CD4-positive, alpha-beta T cell treated with Interleukin-17A for 1 hour (primary cell): ENCODE measurements at places on chromosomes 5 and 9.

DNA sequence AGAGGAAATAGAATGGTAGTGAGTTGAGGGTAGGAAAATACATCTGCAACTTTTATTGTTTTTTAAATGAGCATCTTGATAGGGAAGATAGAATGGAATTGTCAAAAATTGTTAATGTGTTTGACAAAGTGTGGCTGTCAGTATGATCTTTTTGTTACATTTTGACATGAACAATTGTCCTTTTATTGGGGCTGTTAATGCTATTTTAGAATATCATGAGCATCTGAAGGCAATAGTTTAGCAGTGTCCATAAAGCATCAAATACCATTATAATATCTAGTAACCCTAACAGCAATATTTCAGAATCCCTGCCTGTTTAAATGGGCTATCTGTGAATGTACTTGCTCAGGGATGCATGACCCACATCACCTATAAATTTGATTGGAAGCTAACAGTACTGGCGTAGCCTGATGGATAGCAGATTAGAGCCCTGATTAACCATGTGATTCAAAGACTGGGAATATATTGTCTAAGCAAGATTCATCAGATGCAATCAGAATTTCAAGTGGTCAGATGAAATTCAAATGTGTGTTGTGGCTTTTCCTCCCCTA lies 37.8 kb downstream of the TLE4 start:
- DNase-seq, result no peak

GRCh38 chr9:13221741-13222140 lies 57.8 kb downstream of the MPDZ start:
- DNase-seq, result no peak

- DNase-seq, result no peak
Observed at GRCh38 chr5:123180178-123180577, 91.1 kb downstream of the PRDM6 start.

GRCh38 chr5:169933616-169934015 lies 46.7 kb downstream of the INSYN2B start:
- DNase-seq, result no peak

DNA sequence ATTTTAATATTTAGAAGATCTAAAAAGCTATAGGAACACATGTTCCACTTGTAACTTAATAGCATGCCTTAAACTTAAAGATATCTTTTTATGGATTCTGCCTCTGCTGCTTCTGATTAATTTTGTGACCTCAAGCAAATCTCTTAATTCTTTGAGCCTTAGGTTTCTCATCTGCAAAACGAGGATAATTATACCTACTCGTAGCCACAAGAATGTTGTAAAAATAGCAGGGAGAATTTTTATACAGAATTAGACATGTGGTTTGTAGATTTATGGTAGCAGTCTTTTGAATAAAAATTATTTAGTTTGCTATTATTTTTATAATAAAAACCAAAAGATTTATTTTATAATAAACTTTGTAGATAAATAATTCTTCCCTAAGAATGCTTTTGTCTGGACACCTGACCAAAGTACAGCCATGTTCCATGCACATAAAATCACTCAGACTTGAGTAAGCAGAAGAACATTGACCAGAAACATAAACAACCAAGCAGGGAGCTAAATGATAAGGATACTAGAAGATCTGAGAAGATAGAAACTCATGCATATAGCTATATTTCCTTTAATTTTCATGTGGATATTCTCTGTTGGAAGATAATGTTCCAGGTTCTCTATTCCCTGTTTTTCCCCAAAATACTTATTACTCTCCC lies 18.5 kb downstream of the C9orf85 start:
- no peak for DNase-seq

- no peak for DNase-seq
Observed at GRCh38 chr9:78921341-78921740, 624.4 kb downstream of the PSAT1 start.

GRCh38 chr5:78518365-78519197 lies 130.0 kb downstream of the LHFPL2 start:
- DNase-seq, result no peak

GRCh38 chr9:129761293-129761900 lies 8.6 kb upstream of the PTGES start:
- no peak for DNase-seq

GRCh38 chr5:14965815-14966214 lies 94.2 kb upstream of the ANKH start:
- DNase-seq, result no peak

DNA sequence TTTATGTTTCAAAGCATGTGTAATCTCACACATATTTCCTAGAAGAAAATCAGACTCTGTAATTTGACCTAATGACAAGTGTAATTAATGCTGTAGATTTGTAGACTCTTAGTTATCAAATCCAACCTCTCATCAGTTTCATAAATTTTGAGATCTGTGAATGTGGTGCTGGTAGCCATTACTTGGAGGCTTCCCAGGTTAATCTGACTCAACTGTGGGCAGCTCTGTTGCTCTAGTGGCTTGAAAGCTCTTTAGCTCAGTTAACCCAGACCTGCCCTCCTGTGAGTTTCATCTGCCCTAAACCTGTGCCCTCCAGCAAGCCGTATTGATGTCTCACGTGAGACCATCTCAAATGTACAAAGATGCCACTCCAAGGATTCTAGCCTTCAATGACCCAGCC lies 323.4 kb downstream of the FBXL7 start:
- DNase-seq, result no peak

DNA sequence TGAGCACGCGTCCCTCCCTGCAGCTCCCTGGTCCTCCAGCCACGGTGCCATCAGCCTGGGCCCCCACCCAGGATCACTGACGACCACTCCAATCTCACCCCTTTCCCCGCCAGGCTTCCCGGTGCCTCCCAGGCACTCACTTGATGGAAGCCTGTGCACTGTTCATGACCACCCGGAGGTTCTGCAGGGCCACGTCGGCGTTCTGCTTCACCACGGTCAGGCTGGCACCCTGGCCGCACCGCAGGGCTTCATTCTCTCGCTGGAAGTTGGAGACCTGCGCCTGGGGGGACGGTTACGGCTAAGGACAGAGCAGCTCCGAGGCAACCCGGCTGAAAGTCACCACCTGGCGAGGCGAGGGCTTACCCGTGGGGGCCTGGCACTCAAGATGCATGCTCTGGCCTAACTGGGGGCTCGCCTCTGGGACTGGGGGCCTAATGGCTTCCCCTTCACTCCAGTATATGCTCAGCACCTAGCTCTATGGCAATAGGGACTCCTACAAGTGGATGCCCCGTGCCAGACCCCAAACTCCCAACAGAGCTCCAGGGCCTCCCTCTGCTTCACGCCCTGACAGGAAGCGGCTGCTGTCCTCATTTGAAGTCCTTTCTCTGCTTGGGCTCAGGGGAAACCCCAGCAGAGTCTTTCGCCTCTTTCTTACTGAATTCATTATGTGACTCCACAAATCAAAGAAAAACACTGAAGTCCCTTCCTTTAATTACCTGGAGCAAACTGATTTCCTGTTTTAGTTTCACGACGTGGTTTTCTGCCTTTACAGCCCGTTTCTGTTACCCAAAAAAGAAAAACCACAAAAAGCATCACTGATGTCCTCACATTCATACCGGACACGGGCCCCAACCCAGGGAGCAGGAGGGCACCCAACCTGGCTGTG lies 4.2 kb upstream of the SNAPC4 start:
- peak; percentile 67 for DNase-seq

DNA sequence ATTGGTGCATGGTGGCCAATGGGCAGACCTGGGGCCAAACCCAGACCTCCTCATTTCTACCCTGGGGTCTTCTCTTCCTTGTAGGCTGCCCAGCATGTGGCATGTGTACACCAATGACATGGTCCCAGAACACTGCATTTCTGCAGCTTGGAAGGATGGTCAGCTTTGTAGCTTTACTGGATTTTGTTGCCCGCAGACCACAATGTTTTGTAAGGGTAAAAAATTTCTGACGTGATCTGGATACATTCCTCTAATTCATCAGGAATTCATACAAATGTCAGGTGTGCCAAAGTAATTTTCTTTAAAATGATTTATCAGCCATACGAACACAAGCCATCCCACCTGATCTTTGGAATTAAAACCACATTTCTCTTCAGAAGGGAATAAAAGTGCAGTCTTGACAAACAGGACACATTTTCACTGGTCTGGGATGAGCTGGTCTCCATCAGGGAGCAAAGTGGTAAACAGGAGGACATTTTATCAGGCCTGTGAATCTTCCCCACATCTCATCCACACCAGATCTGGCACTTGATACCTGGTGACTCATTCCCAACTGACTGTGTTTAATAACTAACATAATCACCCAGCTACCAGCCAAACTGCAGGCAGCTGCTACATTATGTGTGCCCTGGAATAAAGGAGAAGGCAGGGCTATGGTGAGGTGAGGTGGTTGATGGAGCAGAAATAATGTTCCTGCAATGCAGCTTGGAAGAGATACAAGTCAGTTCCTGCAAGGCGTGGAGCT lies 103.9 kb downstream of the SPOCK1 start:
- DNase-seq, result no peak

DNA sequence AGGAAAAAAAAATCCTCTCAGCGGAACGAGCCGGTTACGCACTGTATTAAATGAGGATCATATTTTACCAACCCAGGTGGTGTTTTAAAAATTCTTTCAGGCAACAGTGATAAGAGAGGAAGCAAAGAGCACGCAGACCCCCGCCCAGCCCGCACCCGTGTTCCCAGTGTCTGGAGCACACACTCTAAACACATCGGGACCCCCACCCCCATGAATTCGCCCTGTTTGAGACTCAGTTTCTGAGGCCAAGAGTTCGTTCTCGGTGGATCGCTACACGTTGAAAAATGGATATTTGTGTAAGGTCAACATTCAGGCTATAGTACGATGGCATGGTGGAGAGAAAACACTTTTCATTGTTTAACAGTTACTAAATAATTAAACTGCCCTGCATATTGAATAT lies 196.3 kb downstream of the MEF2C start:
- DNase-seq, result no peak

- no peak for DNase-seq
Observed at GRCh38 chr5:168434746-168435321, 51.4 kb upstream of the RARS1 start.

- no peak for DNase-seq
Observed at GRCh38 chr9:121499177-121499426, 542 bp downstream of the GGTA1 start.

GRCh38 chr9:7894231-7894630 lies 94.7 kb upstream of the DMAC1 start:
- DNase-seq, result no peak

- DNase-seq, result peak; percentile 57
Observed at GRCh38 chr9:131394464-131395156, 724 bp downstream of the PRRC2B start.

DNA sequence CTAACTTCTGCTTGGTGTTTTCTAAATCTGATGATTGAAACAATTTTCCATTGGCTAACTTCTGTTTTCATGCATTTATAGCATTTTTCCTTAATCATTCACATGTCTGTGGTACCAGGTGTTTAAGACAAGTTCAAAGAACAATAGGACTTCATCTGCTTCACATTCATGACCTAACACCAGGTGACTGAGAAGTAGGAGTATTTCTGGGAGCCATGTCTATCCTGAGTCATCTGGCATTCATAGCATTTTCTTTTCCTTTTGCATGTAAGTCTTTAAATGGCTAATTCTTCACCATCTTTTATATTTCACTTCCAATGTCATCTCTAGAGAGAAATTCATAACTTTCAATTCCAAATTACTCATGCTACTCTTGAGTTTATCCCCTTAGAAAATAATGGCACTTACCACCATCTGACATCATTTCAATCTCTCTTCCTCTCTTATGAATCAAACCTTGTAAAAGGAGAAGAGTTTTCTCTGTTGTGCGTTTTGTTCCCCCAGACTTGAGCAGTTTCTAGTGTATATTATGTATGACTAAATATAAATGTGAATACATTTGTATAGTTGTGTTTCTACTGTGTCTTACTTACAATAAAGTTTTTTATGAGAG lies 1196.1 kb upstream of the CDH9 start:
- DNase-seq, result no peak

GRCh38 chr5:74326571-74327338 lies 313.8 kb downstream of the ENC1 start:
- DNase-seq, result peak; percentile 59

GRCh38 chr5:73748510-73749400 lies 122.8 kb downstream of the ARHGEF28 start:
- no peak for DNase-seq

DNA sequence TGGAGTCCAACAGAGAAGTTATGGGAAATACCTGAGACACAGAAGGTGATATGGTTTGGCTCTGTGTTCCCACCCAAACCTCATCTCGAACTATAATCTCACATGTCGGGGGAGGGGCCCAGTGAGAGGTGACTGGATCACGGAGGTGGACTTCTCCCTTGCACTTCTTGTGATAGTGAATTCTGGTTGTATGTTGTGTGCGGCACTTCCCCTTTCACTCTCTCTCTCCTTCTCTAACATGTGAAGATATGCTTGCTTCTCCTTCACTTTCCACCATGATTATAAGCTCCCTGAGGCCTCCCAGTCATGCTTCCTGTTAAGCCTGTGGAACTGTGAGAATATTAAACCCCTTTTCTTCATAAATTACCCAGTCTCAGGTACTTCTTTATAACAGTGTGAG lies 96.1 kb downstream of the TMEM232 start:
- DNase-seq, result no peak

DNA sequence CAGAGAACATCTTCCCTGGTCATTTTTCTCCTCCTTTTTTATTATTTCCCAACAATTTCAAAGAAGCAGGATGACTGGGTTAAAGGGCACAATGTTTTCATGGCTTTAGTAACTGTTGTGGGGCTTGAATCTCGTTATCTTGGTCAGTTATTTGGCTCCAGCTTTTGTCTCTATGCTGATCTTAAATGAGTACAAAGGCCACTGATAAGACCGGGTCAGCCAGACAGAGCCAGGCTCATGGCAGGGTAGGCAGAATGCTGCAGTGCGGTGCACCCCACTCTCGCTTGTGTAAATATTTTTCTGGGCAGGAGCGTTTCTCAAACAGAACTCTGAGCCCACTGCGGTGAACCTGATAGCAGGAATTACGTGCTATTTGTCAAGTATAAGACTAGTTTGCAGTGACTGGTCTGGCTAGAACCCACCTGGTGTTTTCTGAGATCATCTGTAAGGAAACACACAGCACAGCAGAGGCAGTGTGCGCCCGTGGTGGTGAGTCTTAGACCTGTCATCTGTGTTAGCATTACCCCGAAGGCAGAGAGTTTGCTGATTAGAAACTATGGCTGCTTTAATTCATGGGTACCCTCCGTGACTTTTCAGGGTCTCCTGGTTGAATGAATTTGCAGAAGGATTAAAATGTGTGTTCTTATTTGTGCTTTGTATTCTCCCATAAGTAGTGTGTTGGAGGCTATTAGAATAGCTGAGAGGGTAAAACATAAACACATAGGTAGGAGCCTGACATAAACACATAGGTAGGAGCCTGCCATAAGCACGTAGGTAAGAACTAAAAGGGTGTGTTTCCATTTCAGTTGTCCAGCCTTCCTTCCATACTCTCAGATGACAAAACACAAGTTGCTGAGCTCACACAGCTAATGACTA lies 158.6 kb upstream of the DMRT1 start:
- DNase-seq, result no peak

GRCh38 chr5:37552770-37553719 lies 173.9 kb downstream of the WDR70 start:
- DNase-seq, result no peak
